SK-MEL-5 (cell line): ENCODE measurements at places on chromosomes 1 and 21.

- no peak for DNase-seq
These were observed 117.5 kb downstream of the FOXD2 start for GRCh38 chr1:47555306-47555705.

- DNase-seq, result no peak
These were observed 24.0 kb upstream of the DIRAS3 start for GRCh38 chr1:68074472-68074871.

GRCh38 chr1:218874313-218874712, 299.4 kb upstream of the LYPLAL1 start:
- peak; percentile 92 for DNase-seq

- no peak for DNase-seq
These were observed 12.0 kb upstream of the DUSP12 start for GRCh38 chr1:161737625-161738024.

- peak; percentile 37 for DNase-seq
These were observed 1.1 kb downstream of the LUZP1 start for GRCh38 chr1:23167353-23168078.

GRCh38 chr1:88890791-88891317, 513 bp downstream of the GTF2B start:
- peak; percentile 23 for DNase-seq

DNA sequence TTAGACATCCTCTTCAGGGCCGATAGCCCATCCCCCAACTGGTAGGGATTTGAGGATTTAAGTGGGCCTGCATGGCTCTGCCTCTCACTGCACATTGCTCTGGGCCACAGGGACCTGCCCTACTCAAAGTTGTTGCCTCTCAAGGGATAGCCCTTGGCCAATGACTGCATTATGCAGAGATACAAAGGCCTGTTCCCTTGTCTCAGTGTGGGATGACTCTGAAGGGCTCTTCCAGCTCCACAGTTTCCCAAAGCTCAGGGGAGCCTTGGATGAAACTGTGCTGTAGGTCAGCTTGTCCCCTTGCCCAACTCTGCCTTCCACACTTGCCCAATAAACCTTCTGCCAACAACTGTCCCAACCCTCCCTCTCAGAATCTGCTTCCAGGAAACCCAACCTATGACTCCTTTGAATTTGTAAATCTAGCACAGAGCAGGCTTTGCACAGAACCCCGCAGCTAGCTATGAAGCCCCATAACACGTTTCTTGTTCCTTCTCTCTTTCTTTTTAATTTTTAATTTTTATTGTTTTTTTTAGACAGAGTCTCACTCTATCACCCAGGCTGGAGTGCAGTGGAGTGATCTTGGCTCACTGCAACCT, 42.5 kb downstream of the SLC9C2 start:
- DNase-seq, result no peak

GRCh38 chr1:64865105-64865757, 101.1 kb downstream of the JAK1 start:
- DNase-seq, result no peak

DNA sequence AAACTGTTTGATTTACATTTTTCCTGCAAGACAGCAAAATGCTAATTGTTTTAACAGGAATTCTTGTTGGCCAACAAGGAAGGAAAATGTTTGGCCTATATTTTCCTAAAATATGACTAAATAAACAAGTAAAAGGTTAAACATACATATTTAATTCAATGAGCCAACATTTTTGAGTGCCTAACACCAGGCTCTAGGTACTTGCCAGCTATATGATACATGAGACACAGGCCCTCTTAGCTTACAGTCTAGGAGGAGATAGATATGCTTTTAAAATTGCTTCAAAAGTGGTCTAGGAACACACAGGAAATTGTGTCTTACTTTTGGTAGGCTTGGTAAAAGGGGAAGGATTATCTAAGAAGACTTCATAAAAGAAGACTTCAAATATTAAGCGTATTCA, 50.9 kb downstream of the PIGK start:
- no peak for DNase-seq

GRCh38 chr1:75501577-75502295, 109.2 kb downstream of the SLC44A5 start:
- no peak for DNase-seq

DNA sequence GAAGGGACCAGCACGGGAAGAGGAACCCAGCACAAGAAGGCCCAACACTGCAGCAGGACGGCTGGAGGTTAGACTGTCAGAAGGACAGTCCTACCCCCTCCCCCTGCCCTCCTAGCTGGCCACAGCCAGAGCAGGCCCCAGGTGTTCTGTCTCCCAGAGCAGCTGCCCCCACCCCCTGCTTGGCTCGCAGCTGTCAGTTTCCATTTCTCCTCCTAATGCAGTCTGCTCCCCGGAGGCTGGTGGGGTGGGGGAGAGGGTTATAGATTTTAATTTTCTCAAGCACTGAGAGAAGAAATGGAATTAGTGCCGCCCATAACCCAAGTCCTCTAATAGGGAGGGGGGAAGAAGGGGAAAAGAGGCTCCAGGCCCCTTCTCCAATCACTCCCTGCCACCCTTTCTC, 13.0 kb upstream of the PEAR1 start:
- DNase-seq, result no peak

DNA sequence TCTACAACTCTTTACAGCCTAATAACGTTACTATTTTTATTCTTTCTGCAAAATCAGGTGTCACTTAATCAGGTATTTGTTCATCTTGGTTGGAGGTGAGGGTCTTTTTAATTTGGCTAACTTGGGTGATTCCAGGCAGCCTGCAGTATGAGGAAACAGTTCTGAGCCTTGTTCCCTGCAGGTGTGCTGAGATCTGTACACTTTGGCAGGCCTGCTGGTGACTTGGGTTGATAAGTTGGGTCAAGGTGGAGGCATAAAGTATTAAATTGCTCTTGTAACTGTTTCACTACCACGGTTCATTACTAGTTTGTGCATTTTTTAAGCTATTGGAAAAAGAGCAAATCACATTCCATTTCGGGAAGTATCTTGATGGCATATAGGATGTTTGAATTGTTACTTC, 10.0 kb downstream of the MAP3K21 start:
- no peak for DNase-seq

- DNase-seq, result no peak
These were observed 20.4 kb downstream of the CCT8 start for GRCh38 chr21:29053011-29053553.

DNA sequence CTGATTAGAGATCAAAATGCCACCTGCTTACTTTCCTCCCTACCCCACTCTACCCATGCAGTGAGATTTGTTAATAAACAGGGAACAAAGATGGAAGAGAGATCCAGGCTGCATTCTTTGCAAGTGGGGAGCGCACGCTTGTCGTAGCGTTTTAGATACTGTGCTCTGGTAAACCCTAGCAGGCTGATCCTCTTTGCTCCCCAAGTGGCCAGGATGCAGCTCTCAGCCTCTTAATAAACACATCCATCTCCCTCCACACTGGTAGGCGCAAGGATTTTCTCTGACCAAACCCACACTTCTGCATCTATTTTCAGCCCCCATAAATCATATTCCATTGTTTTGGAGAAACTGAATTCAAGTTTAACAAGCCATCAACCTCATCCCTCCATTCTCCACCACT, 2.9 kb downstream of the PGBD5 start:
- DNase-seq, result no peak

DNA sequence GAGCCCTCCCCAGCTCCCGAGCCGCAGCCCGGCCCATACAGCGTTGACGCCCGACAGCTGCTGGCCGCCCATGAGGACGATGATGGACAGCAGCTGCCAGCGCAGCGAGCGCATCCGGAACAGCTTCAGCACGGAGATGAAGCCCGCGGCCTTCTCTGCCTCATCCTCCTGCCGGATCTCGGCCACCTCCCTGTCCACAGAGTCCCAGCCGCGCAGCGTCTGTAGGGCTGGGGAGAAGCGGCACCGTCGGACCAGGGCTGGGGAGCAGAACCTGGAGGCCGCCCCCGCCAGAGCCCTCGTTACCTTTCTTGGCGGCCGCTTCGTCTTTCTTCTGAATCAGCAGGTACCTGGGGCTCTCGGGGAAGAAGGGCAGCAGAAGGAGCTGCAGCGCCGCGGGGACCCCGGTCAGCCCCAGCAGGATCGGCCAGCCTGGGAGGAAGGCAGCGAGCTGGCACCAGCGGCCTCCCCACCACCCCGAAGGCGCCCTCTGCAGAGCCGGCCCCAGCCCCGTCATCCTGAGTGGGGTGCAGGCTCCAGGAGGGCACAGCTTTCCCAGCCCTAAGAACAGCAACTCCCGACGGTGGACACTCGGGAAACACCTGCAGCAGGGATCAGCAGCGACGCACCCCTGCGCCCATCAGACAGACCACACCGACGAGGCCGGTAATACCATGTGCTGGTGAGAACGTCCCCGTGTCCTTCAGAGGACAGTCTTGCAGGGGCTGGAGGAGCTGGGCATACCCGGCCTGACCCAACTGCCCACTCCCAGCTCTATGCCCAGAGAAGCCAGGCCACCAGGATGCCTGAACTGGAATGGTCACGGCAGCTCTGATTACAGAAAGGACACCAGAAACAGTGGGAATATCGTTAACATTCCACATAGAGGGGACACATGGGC, 13.8 kb upstream of the SLC2A7 start:
- DNase-seq, result no peak

DNA sequence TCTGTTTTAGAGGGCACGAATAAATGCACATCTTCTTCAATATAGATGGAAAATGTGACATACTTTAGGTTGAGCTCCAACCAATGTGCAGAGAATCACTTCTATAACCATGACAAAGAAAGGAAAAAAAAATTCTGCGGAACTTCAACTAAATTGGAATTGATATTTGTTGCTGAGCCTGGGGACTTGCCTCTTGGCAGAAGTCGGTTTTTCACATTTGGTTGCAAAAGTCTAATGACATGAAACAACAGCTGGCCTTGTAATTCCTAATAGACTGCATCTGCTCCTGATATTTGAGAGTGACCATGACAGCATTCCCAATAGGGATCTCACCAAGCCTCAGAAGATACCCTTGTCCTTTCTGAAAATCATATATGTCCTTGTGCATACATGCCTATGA, 112.8 kb downstream of the PRRX1 start:
- DNase-seq, result no peak

DNA sequence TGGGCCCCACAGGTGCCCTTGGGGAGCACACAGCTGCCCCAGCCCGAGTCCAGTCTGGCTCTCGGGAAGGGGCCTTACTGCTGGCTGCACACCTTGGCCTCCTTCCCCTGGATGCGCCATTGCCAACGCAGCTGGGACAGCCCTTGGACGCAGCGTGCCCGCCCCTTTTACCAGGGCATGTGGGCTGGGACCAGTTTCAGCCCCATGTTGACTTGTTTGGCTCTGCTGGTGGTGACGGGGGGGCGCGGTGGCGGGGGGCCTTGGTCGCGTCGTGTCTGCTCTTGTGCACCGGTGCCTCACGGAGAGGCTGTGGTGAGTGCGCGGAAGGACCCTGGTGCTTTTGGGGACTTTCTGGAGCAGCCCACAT, 19.6 kb downstream of the SKI start:
- no peak for DNase-seq

GRCh38 chr21:29194847-29195246, 64.4 kb downstream of the MAP3K7CL start:
- no peak for DNase-seq
